ENCODE measurements at places on chromosomes 1 and 21. TPM values are rescaled to one million over a fixed set of nuclear protein-coding genes. Genes with fewer than 3 reads are reported as not detected.

ADORA1 gene
- total RNA-seq: not detected

TDRD5 gene
- not detected for total RNA-seq

EBNA1BP2 gene
- total RNA-seq: 167 TPM

DNTTIP2 gene
- total RNA-seq: 117 TPM

LCE1F gene
- total RNA-seq: not detected

ERI3 gene
- 47.3 TPM for total RNA-seq

SH2D5 gene
- 2.8 TPM for total RNA-seq

TNFSF18 gene
- total RNA-seq: not detected

ACTN2 gene
- total RNA-seq: 0.38 TPM

SMCP gene
- not detected for total RNA-seq

VHLL gene
- not detected for total RNA-seq

DNA sequence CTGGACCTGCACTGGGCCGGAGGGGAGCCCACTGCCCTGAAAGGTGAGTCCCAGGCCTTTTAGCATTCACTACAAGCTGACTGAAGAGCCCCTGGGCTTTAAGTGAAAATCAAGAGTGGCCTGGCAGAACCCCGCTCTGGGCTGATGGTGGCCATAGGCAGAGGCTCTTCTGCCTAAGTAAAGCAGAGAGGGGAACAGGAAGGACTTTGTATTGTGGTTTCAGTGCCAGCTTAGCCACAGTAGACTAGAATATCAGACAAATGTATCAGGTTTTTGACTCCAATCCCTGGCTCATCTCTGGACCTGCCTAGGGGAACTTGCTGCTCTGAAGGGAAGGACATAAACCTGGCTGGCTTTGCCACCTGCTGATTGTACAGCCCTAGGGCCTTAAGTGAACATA, 10.2 kb upstream of the HENMT1 start:
- no peak for DNase-seq

DNA sequence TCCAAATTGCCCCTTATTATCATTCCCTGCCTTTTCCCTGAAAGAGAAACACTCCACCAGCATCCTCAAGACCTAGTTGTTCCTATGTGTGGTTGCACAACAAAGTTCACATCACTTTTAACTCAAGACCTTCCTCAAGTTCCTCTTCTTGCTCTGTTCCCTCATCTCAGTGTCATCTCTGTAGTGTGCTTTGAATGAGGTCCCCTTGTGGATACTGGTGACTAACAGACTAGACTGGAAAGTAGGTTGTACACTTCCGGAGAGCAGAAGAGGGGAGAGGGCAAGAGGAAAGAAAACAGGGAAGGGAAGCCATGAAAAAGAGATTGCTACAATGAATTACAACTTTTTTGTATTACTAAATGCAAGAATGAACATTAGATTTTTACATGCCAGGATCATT, 853.8 kb downstream of the USP25 start:
- DNase-seq: no peak

GRCh38 chr1:241172486-241172885, 184.5 kb downstream of the RGS7 start:
- DNase-seq: no peak

DNA sequence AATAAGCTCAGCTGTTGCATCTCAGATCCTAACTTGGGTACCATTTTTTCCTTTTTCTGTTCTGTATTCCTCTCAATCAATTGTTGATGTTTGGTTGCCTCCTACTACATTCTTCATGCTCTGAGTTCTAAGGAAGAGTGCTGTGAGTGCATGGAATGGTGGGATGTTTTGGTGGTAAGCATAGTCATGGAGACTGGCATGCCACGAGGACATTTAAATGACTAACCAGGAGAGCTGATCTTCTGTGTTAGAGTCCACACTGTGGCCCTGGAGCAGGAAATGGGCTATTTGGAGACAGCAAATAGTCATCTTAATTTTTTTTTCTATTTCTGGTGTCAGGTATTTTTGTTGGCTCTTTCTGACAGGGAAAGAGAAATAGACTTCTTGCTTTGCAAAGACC, 69.5 kb upstream of the HSD17B7 start:
- no peak for DNase-seq

DNA sequence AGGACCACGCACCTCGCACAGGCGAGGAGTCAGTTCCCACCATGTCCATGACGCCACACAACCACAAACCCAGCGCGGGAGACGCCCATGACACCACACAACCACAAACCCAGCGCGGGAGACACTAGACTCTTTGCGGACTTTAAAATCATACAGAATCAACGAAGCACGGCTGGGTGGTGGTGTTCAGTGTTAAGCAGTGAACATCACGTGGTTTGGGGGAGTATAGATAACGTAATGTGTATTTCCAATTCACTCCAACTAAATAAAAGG, 19.2 kb downstream of the PTTG1IP start:
- DNase-seq: no peak

DNA sequence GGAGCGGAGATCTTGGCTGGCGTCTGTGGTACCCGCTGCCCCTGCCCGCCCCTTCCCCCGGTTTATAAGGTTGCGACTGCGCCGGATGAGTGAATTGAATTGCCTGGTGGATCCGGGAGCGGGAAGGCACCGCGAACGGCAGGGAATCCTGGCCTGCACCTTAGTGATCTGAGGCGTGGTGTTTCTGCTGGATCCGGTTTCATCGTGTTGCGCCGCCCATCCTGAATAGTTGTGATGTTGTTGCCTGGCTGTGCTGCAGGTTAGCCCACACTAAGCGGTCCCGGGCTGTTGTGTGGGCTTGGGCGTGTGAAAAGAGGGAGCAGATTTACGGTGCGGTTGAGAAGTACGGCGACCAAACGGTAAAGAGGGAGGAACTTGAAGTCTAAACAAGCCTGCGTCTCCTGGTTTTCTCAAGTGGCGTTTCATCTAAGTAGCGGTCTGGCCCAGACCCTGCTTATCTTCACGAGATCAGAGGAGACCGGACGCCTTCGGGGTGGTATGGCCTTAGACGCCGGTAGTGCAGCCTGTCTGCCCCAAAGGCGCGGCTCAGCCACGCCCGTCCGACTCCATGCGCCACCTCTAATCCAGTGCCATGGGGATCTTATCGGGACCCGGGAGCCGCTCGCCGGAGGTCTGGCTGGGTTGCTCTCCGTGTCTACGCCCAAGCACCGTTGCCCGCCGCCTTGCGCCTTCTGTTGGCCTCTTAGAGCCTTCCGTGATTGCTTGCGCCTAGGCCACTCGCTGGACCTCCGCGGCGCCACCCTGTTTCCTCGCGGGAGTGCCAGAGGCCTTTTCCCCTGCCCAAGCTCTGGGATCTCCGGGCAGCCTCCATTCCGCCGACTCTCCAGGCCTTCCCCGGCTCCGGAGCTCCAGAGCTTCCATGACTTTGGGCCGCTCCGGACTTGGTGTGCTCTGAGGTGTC, 87.5 kb upstream of the RHOU start:
- peak; percentile 14 for DNase-seq

- DNase-seq: no peak
Observed at GRCh38 chr1:75115654-75116053, 18.5 kb upstream of the LHX8 start.

GRCh38 chr1:66696771-66697170, 55.5 kb upstream of the DYNLT5 start:
- DNase-seq: no peak

- no peak for DNase-seq
Observed at GRCh38 chr1:8214501-8215173, 103.3 kb upstream of the SLC45A1 start.

DNA sequence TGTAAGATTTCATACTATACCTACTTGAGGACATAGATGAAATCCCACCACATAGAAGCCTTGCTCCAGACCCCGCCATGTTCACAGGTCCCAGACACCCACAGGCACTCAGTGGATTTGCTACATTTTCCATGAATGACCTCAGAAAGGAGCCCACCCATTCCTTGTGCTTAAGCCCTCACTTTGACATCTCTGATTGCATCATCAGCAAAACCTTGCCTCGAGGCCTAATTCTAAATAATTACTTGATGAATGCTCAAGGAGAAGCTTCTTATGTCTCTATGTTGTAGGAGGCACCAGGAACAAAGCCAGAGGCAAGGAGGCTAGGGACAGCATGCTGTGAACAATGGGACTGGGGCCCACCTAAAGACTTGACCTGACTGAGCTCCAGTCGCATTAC, 12.1 kb downstream of the OVGP1 start:
- no peak for DNase-seq

Measured in activated naive CD8-positive, alpha-beta T cell treated with anti-CD3 and anti-CD28 coated beads for 36 hours (primary cell).